Vagina (tissue), 2 donors: ENCODE measurements at places on chromosomes 13 and 19.

- no peak for DNase-seq
These were observed 153.8 kb downstream of the KCTD12 start for GRCh38 chr13:76732367-76732766.

- DNase-seq: no peak
These were observed 57.3 kb downstream of the CEBPG start for GRCh38 chr19:33430674-33431277.

- DNase-seq: no peak
These were observed 245.9 kb downstream of the PCDH9 start for GRCh38 chr13:66984241-66984640.

GRCh38 chr13:30148786-30149185 lies 158.6 kb downstream of the KATNAL1 start:
- DNase-seq: no peak

- DNase-seq: no peak
These were observed 74.1 kb upstream of the GPR12 start for GRCh38 chr13:26834646-26835045.

DNA sequence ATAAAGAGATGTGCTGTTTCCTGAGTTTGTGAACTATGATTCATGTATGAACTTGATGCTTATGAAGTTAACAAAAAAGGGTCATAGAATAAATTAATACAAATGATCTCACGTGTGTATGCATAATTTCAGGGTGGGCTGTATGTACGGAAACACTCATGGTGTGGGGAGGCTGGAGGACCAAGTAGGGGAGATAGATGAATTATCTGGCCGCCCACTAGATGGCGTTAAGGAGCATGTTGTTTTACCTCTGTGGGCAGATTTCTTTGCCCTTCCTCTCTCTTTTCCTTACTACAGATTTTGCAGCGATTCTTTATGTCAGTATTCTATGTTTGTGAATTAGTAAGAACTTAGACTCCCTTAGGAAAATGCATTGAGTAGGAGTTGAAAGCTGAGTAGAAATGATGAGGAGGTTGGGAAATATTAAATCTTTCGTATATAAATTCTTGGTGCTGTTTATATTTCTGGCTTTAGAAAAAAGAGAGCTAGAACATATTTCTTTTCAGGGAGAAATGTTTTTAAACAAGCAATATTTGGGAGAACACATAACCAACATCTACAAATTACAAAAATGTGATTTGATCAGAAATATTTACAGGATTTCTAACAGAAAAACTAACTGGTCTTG lies 47.4 kb upstream of the TMTC4 start:
- DNase-seq: no peak

DNA sequence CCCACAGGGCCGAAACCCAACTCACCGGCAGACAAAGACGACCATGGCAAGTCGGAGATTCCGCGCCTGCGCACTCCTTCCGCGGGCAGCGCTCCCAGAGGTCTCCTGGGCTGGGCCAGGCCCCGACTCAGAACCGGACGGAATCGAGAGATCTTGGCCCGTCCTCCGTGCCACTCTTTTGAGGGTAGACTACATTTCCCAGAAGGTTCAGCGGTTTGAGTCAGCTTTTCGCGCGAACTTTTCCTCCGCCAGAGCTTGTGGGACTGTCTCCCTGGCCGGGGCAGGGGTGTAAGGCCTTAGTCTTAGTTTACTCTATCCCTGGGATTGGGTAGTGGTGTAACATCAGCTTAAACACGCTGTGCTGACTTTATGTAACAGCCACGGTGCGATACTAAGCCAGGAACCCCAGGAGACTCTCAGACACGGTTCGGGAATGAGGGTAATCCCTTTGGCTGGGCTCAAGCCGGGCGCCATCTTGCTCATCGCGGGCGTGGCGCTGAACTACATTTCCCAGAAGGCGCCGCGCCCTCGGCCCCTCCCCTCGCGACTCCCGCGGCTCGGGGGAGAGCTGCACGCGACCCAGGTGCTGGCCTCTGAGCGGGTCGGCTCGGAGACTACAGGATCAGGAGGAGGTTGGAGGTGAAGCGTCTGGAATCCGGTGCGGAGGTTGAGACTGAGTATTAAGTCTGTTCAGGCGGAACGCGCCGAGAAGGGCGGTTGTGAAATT lies at the start of gene ZNF260:
ZNF260 (minus strand) TSS at position 78 of the 727 bp plus-strand sequence. CDS start 13,033 bp downstream, outside the sequence.
- peak; percentile 94 for DNase-seq

GRCh38 chr13:107170270-107170931 lies 602.5 kb upstream of the ARGLU1 start:
- DNase-seq: no peak

DNA sequence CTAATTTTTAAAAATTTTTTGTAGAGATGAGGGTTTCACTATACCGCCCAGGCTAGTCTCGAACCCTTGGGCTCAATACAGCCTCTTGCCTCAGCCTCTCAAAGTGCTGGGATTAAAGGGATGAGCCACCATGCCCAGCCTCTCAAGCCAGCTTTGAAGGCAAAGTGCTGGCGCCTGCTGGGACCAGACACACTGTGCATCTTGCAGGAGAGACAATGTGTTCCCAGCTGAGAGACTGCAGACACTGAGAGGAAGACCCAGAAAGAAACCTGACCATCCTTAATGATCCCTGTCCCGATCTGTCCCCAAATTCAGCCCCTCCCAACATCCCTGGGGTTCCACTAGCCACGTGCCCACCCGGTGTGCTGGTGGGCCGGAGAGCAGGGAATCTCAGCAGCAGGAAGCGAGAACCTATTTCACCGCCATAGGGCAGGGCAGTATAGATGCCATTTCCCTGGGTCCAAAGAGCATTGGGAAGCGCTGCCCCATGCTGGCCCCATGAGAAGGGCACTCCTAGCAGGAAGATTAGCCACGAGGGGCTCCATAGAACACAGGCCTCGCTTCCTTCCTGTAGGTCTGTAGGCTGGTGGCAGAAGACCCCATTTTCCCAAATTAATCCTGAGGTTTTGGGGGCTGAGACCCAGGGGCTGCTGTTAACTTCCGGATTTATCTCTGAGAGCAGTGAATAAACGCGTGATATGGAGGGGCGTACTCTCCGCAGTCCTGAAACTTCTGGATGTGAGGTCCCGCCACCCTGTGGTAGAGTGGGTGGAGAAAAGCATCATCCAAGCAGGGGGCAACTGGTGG lies 968 bp downstream of the RAVER1 start:
- DNase-seq: no peak

- no peak for DNase-seq
These were observed 2.7 kb upstream of the CCDC97 start for GRCh38 chr19:41307090-41307875.

GRCh38 chr13:27120811-27121210 lies 50.8 kb downstream of the USP12 start:
- DNase-seq: no peak

- no peak for DNase-seq
These were observed 12.4 kb downstream of the C19orf44 start for GRCh38 chr19:16508546-16508945.
